ENCODE measurements at places on chromosomes 5 and 9.

DNA sequence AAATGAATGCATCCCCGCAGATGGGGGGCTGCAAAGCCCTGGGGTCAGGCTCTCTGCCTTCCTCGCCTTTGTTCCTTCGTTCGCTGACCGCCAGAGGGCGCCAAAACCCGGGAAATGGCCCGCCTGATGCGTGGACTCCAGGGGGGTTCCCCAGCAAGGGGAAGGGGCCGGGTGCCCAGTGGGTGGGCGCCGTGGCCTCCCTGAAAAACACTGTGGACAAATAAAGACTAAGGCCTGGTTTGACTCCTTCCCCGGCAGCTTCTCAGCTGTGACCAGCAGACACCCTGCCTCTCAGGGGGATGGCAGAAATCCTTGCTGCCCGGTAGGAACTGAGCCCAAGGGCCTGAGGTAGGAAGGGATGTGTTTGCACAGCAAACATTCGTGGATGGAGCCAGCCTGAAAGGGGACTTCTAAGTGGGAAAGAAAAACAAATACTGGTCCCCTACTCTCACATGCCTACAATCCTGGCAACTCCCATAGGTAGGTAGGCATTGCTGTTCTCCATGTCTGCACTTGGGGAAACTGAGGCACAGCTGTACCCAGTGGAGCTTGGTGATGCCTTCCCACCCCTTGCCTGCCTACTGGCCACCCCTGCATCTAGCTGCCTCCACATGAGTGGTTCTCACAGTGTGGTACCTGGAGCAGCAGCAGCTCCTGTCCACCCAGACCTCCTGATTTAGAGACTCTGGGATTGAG lies 57.7 kb downstream of the DUSP1 start:
- DNase-seq: peak; percentile 72

DNA sequence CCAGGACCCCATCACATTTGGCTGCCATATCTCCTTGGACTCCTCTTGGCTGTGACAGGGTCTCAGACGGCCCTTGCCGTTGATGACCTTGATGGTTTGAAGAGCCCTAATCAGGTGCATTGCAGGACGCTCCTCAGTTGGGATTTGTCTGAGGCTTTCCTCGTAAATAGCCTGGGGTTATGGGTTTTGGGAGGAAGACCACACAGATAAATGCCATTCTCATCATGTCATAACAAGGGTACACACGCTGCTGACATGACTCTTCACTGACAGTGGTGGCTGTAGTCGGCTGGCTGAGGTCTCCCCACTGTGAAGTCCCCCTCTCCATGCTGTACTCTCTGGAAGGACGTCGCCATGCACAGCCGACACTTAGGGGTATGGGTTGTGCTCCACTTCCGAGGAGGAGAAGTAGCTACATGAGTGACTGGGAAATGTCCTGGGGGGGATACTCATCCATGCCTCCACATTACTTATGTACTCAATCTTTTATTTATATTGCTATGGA lies 42.9 kb upstream of the SPTLC1 start:
- no peak for DNase-seq

- no peak for DNase-seq
Measured at GRCh38 chr5:164651546-164652275, 1146.3 kb downstream of the MAT2B start.

GRCh38 chr5:117095346-117096332 lies 521.0 kb upstream of the SEMA6A start:
- no peak for DNase-seq

DNA sequence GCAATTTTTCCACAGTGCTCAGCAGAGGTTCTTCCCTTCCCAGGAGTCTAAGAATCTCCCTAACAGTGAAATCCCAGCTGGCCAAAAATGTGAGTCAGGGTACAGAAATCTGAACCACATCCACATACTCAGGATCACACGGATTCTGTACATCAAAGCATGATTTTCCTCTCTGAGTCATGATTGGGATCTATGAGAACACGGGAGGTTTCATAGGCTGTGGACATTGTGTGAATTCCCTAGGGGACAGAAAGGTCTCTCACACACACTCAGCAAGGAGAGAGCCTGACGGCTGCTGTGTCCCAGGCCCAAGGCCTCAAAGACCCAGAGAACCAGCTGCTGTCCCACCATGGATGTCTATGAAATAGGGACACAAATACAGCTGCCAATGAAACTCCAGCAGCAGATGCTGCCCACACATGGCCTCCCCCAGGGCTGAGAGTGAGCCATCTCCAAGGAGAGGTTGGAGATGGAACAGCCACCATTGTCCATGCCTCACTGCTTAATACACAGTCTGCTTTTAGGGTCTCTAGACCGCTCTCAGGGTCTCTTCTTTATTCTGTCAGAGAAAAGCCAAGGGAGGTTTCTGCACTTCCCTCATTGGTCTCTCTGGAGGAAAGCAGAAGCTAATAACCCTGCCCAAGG lies 102.7 kb downstream of the ADAMTS12 start:
- no peak for DNase-seq

DNA sequence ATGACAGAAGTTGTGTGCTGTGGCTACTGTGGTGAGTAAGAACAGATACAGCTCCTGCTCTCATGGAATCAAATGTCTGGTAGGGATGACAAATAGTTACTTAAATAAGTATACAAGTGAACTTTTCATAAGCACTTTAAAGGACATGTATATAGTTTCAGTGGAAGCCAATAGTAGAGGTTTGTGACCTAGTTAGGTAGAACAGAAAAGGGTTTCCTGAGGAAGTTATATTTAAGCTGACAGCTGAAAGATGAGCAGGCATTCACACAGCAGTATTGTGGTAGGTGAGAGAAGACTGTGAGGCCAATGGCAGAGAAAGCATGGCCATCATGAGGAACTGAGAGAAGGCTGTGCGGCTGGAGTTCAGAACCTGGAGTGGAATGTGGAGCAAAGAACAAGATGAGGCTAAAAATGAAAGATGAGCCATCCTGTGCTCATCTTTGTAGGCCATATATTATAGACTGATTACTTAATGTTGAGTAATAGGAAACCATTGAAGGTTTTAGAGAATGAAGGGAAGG lies 15.4 kb downstream of the FAM174A start:
- DNase-seq: no peak

- no peak for DNase-seq
Measured at GRCh38 chr5:176849611-176850227, 39.4 kb downstream of the UNC5A start.

DNA sequence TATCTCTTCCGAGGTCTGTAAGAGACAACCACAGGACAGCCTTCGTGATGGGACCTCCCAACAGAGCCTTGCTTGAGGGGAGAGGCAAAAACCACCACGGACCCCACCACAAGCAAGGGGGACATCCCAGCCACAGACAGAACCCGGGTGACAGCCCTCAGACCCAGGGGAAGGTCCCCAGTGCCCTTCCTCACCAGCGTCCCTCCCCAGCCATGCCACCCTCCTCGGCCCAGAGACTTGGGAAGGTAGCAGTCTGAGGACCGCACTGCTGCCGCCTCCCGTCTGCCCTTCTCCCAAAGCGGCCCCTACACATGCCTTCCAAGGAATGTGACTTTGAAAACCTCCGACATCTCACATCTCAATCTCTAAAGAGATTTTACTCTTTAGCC lies 13.4 kb downstream of the IPPK start:
- DNase-seq: no peak

DNA sequence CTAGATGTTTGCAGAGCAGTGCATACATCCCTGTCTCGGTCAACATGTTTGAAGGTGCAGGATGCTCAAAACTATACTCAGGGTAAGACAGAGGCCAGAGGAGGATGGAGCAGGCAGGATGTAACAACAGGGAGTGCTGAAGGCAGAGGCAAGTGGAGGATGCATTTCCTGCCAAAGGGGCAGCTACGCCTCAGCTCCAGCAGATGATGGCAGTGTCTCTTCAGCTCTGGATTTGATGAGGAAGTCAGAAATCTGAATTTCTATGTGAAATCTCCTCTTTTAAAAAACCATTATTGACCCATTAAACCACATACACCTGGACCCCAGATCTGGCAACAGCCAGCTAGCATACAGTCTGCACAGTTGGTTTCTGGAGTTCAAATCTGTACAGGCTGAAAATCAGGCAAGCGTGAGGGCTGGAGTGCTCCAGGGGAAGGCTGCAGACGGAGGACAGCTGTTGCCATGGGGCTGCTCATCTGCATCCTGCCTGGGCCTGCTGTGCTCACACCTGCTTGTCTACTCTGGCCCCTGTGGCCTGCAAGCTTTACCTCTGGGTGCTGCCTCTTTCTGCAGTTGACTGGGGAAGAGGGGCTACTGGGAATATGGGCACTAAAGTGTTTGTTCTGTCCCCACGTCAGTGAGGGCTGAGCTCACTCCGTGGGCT lies 152.9 kb upstream of the SLC28A3 start:
- no peak for DNase-seq

- no peak for DNase-seq
Measured at GRCh38 chr5:56585999-56586691, 229.2 kb upstream of the MAP3K1 start.

- DNase-seq: no peak
Measured at GRCh38 chr5:166505544-166505943, 1785.9 kb upstream of the WWC1 start.

GRCh38 chr9:97364769-97365490 lies 47.0 kb upstream of the TDRD7 start:
- no peak for DNase-seq

- DNase-seq: no peak
Measured at GRCh38 chr9:23663536-23663935, 162.5 kb downstream of the ELAVL2 start.

GRCh38 chr5:33272288-33272687 lies 168.5 kb upstream of the TARS1 start:
- no peak for DNase-seq

DNA sequence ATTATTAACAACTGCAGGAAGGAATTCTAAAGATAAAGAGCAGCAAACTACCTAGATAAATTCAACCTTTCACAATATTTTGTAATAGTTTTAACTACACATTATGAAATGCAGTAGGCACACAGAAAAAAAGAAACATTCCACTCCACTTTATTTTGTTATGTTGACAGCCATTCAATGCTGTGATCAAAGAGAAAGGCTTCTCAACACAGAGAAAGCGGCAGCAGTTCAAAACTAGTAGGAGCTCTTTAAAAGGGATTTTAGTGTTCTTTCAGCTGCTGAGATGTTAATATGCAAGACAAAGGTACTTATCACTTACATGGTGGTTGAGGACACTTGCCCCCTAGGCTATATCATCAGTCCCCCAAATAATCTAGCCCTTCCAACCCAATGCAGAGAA lies 11.6 kb downstream of the CEMIP2 start:
- no peak for DNase-seq

GRCh38 chr5:370959-371810 lies 49.7 kb downstream of the AHRR start:
- no peak for DNase-seq

DNA sequence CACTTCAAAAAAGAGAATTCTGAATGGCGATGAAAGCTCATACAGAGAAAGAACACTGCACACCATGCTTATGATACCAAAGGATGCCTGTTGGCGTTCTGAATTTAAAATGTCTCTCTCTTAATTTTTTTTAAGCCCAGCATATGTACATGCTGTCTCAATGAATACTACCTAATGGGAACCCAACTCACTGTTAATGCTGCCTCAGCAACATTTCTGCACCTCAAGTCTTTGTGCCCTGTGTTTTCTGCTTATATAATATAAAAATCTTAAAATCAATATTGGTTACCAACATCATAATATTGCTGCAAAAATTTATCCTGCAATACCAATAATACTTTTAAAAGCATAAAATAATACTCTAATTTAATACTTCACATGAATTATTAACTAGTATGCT lies 44.1 kb upstream of the POU5F2 start:
- DNase-seq: no peak

DNA sequence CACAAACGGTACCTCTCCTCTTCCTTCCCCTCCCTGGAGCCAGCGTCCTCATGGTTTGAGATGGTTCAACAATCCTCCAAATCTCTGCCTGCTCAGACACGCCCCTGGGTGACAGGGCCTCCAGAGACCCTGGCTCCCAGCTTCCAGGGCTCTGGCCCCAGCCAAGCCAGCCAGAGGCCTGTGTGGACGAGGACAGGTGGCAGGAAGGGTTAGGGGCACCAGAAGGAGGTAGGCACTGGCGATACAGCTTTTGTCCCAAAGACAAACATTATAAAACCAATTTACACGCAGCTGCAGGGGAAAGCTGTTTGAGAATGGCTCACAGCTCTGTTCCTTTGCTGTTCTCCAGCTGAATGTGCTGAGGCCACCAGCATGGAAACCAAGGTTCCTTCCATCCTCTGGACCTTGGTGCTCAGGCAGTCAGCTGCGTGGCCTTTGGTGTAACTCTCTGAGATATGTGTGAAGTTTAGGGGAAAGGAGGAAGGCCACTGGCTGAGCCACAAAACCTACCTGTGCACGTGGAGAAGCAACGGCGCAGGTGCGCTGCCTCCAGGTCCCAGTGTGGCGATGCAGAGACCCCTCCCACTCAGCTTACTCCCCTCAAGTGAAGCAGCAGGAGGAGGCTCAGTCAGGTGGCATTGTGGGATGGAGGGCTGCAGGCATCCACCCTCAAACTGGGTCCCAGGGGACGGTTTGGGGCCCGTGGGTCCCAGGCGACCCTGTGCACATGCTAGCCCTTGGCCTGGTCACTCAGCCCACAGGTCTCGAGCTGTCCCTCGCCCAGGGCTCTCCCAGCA lies 4.3 kb upstream of the QRFP start:
- no peak for DNase-seq

GRCh38 chr5:172979778-172980177 lies 3.8 kb upstream of the ATP6V0E1 start:
- DNase-seq: no peak

DNA sequence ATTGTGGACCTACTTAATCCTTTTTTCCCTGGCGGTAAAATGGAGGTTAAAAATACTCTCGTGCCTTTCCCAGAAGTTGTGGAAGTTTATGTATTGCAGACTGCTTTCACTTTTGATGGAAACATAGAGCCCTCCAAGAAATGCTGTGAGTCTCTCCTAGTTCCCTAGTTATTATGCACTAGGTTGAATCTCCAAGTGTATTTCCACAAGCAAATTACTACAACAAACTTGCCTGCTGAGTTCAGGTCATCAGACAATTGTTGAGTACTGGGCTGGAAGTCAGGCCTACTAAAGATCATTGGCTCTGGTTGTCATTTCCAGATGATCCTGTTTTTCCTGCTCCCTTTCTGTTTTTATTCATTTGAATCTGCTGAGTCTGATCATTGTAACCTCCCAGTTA lies 104.1 kb downstream of the CD180 start:
- no peak for DNase-seq

DNA sequence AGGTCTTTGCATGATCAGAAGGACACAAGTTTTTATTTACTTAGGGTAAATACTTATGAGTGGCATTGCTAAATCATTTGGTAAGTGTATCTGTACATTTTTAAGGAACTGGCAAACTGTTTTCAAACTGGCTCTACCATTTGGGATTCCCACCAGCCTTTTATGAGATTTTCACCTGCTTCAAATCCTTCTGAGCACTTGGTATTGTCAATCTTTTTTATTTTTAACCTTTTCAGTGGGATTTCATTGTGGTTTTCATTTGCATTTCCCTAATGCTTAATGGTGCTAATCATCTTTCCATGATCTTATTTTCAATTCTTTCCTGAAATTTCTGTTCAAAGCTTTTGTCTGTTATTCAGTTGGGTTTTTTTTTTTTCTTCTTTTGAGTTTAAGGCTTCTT lies 475.6 kb downstream of the MAN2A1 start:
- no peak for DNase-seq

- DNase-seq: no peak
Measured at GRCh38 chr9:127858041-127858512, 3.6 kb upstream of the ENG start.
